ENCODE measurements at places on chromosomes 6 and 20. TPM values are rescaled to one million over a fixed set of nuclear protein-coding genes. Genes with fewer than 3 reads are reported as not detected.

Gene ARMH2
- total RNA-seq, result not detected

Gene PSMB8
- 295 TPM for total RNA-seq

Gene CYP21A2
- total RNA-seq, result 0.44 TPM

Gene CNPY3
- total RNA-seq, result 48.8 TPM

Gene UNC93A
- not detected for total RNA-seq

Data from activated CD8-positive, alpha-beta memory T cell treated with anti-CD3 and anti-CD28 coated beads for 36 hours (primary cell).